Iris pigment epithelial cell (primary cell): ENCODE measurements at places on chromosomes 4 and X.

DNA sequence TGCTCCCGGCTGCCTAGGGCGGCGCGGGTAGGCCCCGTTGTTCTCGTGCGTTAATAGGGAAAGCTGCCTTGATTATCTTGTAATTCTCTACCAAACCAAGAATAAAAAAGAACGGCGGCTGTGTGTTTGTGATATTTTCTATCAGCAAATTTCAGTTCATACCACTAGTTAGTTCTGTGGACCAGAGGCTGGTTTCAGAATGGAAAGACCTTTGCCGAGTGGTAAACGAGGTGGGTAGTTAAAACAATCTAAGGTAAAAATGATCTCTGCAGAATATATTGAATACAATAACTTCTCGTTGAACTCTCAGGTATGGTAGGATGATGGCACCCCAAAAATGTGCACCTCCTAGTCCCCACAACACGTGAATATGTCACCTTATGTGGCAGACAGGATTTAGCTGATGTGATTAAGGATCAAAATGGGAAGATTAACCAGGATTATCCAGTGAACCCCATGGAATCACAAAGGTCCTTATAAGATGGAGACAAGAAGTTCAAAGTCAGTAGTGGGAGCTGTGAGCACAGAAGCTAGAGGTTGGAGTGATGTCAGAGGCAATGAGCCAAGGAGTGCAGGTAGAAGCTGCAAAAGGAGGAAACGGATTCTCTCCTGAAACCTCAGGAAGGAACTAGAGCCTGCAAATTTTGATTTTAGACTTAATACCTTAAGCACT lies 574 bp upstream of the CFAP97 start:
- DNase-seq, result no peak

DNA sequence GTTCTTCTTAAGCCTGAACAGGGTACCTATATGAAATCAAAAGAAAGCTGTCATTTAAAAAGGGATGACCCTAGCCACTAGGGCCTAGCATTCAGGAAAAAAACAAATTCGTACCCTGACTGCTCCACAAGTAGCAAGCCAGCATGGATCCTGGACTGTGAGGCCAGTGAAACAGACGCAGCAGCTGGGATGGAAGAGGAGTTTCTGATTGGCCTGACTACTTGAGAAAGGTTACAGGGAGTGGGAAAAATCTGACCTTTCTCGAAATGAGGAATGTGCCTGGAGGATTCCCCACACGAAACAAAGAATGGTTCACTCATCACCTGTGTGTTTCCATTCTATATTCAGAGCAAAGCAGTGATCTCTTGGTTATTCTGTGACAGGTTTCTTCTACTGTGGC lies 87.6 kb upstream of the JADE1 start:
- DNase-seq, result no peak

- peak; percentile 61 for DNase-seq
Observed at GRCh38 chr4:159273141-159273438, 170.2 kb downstream of the RAPGEF2 start.

DNA sequence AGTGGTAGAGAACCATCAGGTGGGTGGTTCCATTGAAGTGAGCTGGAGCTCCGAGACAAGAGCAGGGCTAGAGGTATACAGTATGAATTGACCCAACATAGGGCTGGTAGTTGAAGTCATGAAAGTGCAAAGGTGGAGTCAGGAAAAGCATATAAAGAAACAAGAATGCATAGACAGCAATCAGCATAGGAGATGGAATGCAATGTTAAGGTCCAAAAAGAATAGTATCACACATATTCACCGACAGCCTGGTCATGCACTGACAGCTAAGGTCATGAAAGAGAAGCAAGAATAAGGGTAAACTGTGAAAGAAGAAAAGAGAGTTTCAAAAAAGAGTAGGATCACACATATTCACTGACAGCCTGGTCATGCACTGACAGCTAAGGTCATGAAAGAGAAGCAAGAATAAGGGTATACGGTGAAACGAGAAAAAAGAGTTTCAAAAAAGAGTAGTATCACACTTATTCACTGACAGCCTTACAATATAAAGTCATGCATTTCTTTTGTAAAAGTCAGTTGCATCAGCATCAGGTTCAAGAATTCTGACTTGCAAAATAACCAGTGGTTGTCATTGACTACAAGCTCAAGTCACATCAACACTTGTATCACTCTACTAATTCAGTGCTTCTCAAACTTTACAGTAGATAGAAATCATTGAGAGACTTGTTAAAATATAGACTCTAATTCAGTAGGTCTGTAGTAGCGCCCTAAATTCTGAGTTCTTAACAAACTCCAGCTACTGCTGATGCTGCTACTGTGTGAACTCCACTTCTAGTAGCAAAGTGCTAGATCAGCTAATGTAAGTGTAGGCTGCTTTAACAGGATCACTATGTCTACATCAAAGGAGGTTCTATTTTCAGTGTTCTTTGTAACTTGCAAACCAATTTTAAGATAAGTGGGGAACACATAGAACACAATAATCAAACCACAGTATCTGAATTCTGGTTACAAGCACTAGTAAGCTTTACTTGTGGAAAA lies 221.9 kb downstream of the PDGFC start:
- DNase-seq, result peak; percentile 33

- DNase-seq, result no peak
Observed at GRCh38 chrX:143002206-143002605, 23.5 kb upstream of the SPANXN4 start.

GRCh38 chr4:147516133-147516532 lies 35.2 kb downstream of the EDNRA start:
- DNase-seq, result no peak

DNA sequence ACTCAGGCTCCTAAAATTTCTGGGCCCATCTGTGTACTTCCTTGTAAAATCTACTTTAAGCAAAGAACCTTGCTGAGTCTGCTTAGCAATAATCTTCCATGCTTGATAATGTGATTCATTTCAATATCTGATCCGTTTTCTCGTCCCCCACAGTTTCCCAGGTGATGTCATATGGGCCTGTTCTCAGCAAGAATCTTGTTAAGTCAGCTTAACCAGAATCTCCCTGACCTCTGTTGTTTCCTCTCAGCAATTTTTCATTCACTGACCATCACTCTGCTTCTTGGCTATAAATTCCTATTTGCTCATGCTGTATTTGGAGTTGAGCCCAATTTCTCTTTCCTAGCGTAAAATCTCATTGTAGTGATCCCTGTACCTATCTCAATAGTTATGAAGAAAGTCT lies 13.9 kb downstream of the CSN2 start:
- peak; percentile 73 for DNase-seq

- no peak for DNase-seq
Observed at GRCh38 chr4:134501973-134502643, 300.5 kb upstream of the PABPC4L start.

DNA sequence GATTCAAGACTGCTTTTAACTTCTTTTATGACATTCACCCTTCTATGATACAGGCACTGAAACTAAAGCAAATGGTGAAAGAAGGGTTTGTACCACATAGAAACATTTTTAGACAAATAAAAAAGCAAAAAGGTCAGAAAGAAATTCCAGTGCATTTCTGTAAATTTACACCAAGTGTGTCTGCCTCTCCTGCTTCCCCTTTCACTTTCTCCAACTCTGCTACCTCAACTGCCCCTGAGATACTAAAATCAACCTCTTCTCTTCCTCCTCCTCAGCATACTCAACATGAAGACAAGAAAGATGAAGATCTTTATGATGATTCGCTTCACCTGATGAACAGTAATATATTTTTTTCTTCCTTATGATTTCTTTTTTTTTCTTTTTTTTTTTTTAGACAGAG lies 187.9 kb downstream of the LRBA start:
- no peak for DNase-seq

- no peak for DNase-seq
Observed at GRCh38 chr4:74433541-74434172, 11.3 kb upstream of the AREG start.

DNA sequence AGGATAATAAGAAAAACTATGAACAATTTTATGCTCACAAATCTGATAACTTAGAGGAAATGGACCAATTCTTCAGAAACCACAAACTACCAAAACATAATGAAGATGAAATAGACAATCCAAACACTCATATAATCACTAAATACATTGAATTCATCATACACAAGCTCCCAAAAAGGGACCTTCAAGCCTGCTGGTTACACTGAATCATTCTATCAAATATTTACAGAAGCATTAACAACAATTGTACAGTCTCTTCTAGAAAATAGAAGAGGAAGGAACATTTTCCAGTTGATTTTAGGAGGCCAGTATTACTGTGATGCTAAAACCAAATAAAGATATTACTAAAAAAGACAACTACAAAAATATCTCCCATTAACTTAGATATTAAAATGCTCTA lies 88.3 kb downstream of the IL15 start:
- no peak for DNase-seq

- no peak for DNase-seq
Observed at GRCh38 chr4:14943749-14944148, 58.5 kb upstream of the CPEB2 start.

DNA sequence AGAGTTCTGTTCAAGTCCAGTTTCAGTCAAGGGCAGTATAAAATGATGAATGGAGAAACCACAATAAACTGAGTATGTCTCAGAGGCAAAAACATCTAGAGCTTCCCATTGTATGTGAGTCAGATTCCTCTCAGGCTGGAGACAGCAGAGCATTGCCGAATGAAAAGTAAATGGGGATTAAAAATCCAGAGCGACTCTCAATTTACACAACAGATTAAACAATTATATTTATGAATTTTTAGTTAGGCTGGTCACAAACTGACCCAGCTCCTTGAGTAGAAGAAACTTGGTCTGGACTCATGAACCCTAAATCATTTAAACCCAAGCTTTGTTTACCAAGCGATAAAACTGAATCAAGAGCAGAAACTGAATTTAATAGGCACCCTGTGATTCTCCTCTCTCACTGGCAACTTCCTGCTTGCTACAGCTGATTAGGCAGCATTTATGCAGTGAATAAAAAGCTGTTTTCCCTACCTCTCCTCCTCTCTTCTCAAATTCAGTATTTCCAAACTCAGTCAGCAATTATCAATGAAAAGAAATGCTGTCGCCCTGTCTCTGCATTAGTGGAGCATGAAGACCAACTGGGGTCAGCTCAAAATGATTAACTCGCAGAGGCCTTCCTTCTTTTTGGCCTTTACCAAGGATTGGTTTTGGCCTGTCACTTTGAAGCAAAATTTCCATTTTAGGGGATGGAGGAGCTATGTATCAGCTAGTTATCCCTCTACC lies 568.0 kb downstream of the PDHA2 start:
- DNase-seq, result peak; percentile 25

GRCh38 chr4:80307183-80307735 lies 28.3 kb upstream of the CFAP299 start:
- DNase-seq, result peak; percentile 64

DNA sequence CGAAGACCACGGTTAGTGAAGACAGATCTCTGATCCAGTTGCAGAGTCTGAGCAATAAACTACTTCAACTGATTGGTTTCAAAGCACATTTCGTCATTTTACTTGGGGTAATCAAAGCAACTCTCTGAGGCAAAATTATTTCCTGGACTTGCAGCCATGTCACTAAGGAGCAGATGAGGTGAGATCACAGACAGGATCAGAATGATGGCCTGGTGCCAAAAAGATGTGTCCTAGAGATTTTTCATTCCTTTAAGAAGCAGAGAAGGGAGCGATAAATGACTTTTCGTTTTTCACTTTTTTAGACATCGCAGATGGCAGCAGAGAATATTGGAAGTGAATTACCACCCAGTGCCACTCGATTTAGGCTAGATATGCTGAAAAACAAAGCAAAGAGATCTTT lies 83.9 kb downstream of the PTTG2 start:
- no peak for DNase-seq

- peak; percentile 17 for DNase-seq
Observed at GRCh38 chrX:35380808-35381700, 417.1 kb upstream of the MAGEB16 start.

GRCh38 chrX:36087366-36087765 lies 167.8 kb downstream of the CFAP47 start:
- DNase-seq, result no peak

DNA sequence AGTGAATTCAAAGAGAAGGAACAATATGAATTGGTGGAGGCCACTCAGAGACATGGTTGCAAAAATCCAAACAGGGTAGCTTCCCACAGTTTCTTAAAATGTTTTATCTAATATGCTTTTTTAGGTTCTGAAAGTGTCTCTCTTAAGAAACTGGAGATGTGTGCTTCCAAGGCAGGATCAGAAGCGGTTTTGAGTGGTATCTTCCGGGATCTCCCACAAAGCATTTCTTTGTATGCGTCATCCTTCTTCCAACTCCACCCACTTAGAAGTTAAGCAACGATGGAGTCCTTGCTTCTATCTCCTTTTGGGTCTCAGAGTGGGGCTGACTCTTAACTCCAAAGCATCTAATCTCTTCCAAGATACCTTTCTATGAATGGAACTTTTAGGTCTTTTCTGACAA lies 196.7 kb downstream of the MID1 start:
- no peak for DNase-seq

- DNase-seq, result peak; percentile 85
Observed at GRCh38 chr4:7910952-7911578, 28.6 kb downstream of the AFAP1 start.

GRCh38 chrX:23287191-23287725 lies 47.4 kb upstream of the PTCHD1 start:
- no peak for DNase-seq

- peak; percentile 11 for DNase-seq
Observed at GRCh38 chrX:150489359-150490015, 78.9 kb upstream of the MTM1 start.

DNA sequence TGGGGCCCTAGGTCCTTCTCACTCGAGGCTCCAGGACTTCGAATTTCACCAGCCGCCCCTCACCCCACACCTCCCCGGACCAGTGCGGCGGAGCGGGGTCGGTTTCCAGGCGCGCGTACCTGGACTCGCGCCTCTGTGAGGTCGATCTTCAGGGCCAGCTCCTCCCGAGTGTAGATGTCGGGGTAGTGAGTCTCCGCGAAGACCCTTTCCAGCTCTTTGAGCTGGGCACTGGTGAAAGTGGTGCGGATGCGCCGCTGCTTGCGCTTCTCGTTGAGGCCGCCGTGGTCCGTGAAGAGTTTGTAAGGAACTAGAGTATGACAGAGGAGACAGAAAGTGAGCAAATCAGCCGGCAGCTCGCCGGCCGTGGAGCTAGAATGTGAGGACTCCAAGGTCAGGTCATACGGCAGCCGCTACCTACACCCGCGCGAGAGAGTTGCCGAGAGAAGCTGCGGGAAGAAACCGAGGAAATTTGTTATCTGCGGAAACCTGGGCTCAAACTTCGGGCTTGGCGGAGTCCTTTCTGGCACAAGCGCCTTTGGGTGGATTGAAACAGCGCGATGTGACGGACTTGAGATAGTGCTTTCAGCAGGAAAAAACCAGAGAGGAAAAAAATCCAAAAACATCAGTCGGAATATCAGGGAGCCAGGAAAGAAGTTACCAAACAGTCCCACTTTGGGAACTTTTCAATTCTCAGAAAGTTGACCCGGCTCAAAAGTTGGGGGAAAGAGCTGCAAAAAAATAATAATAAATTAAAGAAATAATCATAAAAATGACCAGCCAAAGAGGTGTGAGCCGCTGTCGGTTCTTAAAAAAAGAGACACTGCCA lies 1.1 kb downstream of the PHOX2B start:
- no peak for DNase-seq
